ENCODE measurements at places on chromosomes 3 and 15. TPM values are rescaled to one million over a fixed set of nuclear protein-coding genes. Genes with fewer than 3 reads are reported as not detected.

GRCh38 chr15:60363903-60364611, 33.7 kb downstream of the ANXA2 start:
- H3K27me3 ChIP-seq = no peaks in the 10 kb centered on the region
- no peak overlapping the region for H3K4me3 ChIP-seq
- peaks cover 43% of the 10 kb centered on the region for H3K36me3 ChIP-seq
- no peak for DNase-seq
- no peak overlapping the region for H3K27ac ChIP-seq
- H3K4me1 ChIP-seq = peaks cover 18% of the 10 kb centered on the region

The CISH gene
- total RNA-seq = 39.7 TPM

The PRC1 gene
- total RNA-seq = 8.0 TPM

GRCh38 chr3:65635657-65636056, 403.1 kb downstream of the MAGI1 start:
- H3K4me3 ChIP-seq = no peak overlapping the region
- H3K4me1 ChIP-seq = no peaks in the 10 kb centered on the region
- no peaks in the 10 kb centered on the region for H3K36me3 ChIP-seq
- no peak overlapping the region for H3K27ac ChIP-seq
- no peaks in the 10 kb centered on the region for H3K27me3 ChIP-seq

- H3K4me3 ChIP-seq = no peak overlapping the region
- no peaks in the 10 kb centered on the region for H3K27me3 ChIP-seq
- no peaks in the 10 kb centered on the region for H3K4me1 ChIP-seq
- no peak overlapping the region for H3K27ac ChIP-seq
- peak; percentile 33 for DNase-seq
These were observed 26.8 kb downstream of the CMC1 start for GRCh38 chr3:28267984-28268849.

The PYGO1 gene
- total RNA-seq = 7.7 TPM

The TMCO5A gene
- 2.0 TPM for total RNA-seq

- H3K4me1 ChIP-seq = no peaks in the 10 kb centered on the region
- no peaks in the 10 kb centered on the region for H3K36me3 ChIP-seq
- H3K4me3 ChIP-seq = no peak overlapping the region
- DNase-seq = no peak
These were observed 13.5 kb downstream of the NIPA1 start for GRCh38 chr15:22799902-22800301.

The CTDSPL gene
- 35.6 TPM for total RNA-seq

- H3K36me3 ChIP-seq = no peaks in the 10 kb centered on the region
- DNase-seq = no peak
- no peak overlapping the region for H3K27ac ChIP-seq
- no peak overlapping the region for H3K4me3 ChIP-seq
- peaks cover 4% of the 10 kb centered on the region for H3K4me1 ChIP-seq
These were observed 221.9 kb upstream of the LYSMD4 start for GRCh38 chr15:99955181-99955525.

GRCh38 chr15:40743921-40744814, 10.9 kb downstream of the RMDN3 start:
- H3K27ac ChIP-seq = peak overlapping the region; percentile 19
- H3K36me3 ChIP-seq = peaks cover 3% of the 10 kb centered on the region
- DNase-seq = peak; percentile 46
- H3K4me3 ChIP-seq = no peak overlapping the region
- peaks cover 7% of the 10 kb centered on the region for H3K4me1 ChIP-seq

The REC114 gene
- total RNA-seq = not detected

DNA sequence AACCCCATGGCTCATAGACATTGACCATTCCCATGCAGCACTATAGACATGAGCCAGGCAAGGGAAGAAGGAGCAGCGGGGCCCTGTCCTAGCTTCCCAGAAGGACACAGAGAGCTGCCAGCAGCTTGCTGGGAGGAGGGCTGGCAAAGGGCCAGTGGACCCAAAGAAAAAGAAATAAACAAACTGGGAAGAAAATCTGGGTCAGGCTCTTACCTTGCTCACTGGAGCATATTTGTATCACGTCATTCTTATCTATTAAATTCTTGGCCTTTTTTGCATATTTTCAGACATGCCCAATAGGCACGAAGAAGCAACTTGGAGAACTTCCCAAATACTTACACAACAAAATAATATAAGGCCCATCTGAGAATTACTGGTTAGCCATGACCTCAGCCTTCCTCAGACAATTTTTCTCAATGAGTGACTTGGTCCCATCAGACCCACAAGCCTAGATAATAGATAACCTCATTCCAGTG, 28.4 kb downstream of the RASGRP1 start:
- H3K4me3 ChIP-seq = no peak overlapping the region
- no peak overlapping the region for H3K27ac ChIP-seq
- H3K4me1 ChIP-seq = no peaks in the 10 kb centered on the region
- no peak for DNase-seq
- H3K36me3 ChIP-seq = no peaks in the 10 kb centered on the region
- no peaks in the 10 kb centered on the region for H3K27me3 ChIP-seq

The MESP2 gene
- not detected for total RNA-seq

DNA sequence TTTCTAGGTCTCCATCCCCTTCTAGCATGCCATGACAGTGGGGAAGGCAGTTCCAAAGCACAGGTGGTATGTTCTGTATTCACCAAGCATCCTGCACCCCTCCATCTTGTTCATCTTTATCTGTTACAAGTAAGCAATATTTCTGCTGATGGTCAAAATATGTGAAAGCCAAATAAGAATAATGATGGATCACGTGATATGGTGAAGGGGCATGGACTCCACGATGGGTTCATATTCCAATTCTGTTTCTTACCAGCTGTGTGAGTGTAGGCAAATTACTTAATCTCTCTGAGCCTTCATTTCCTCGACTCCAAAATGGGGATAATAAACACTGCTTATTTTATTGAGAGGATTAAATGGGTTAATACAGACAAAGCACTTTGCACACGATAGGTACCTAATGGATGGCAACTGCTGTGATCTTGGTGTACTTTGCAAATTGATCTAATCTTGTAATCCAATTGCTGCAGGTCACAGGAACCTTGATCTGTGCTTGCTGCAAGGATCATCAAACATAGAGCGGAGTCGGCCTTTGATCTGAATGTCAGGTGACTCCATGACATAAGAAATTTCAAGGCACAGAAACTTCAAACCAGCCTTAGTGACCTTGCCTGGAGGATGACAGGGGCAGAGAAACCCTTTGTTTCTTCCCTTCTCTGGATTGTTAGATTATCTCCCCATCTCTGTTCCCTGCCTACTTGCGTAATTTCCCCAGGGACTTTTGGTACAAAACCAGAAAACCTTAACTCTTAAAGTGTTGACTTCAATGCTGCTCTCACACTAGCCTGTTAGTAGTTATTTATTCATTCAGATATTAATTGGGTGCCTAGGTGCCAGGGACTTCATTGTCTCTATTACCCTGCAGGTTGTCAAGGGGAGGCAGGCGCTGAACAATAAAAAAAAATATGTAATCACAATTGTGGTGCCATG, 25.8 kb downstream of the SIAH2 start:
- no peak overlapping the region for H3K4me3 ChIP-seq
- no peak for DNase-seq
- peaks cover 12% of the 10 kb centered on the region for H3K4me1 ChIP-seq
- peaks cover 22% of the 10 kb centered on the region for H3K36me3 ChIP-seq
- no peak overlapping the region for H3K27ac ChIP-seq
- H3K27me3 ChIP-seq = no peaks in the 10 kb centered on the region

DNA sequence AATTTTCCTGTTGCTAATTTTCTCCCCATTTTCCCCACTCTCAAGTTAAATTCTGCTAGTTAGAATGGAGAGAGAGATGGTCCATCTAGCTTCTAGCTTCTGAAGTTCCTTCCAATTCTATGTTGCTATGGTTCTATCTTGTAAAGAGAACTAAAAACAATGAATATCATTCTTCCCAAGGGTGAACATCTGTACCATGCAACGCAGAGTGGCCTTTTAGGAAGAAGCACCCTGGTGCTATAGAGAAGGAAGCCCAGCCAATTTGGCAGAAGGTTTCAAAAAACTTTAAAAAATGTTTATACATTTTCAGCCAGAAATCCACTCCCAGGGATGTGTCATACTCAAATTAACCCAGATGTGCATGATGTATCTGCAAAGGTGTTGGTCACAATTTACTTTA, 149.1 kb downstream of the SEMA6D start:
- H3K4me3 ChIP-seq = no peak overlapping the region
- H3K4me1 ChIP-seq = no peaks in the 10 kb centered on the region
- H3K27me3 ChIP-seq = no peaks in the 10 kb centered on the region
- no peak for DNase-seq
- H3K36me3 ChIP-seq = no peaks in the 10 kb centered on the region

- no peak overlapping the region for H3K27ac ChIP-seq
- DNase-seq = no peak
- H3K36me3 ChIP-seq = no peaks in the 10 kb centered on the region
- no peak overlapping the region for H3K4me3 ChIP-seq
- no peaks in the 10 kb centered on the region for H3K27me3 ChIP-seq
- no peaks in the 10 kb centered on the region for H3K4me1 ChIP-seq
These were observed 591.2 kb downstream of the RSL24D1 start for GRCh38 chr15:54605556-54605955.

- DNase-seq = peak; percentile 24
- no peaks in the 10 kb centered on the region for H3K27me3 ChIP-seq
- peak overlapping the region; percentile 43 for H3K27ac ChIP-seq
- H3K4me1 ChIP-seq = no peaks in the 10 kb centered on the region
These were observed 13.8 kb upstream of the IL16 start for GRCh38 chr15:81182756-81183438.

DNA sequence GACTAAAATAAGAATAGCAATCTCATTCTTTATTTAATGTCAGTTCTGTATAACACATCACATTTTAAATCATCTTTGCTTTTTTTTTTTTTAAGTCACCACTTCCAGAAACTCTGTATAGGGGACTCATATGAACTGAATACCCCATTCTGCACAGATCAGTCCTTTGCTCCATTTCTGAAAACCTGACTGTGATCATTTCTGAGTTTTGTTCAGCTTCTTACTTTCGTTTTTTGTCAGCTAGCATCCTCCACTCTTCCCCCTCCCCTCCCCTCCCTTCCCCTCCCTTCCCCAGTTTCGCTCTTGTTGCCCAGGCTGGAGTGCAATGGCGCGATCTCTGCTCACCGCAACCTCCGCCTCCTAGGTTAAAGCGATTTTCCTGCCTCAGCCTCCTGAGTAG, 49.8 kb upstream of the SGO1 start:
- H3K27ac ChIP-seq = no peak overlapping the region
- no peak for DNase-seq
- H3K4me3 ChIP-seq = no peak overlapping the region
- H3K27me3 ChIP-seq = no peaks in the 10 kb centered on the region

The TPRG1 gene
- total RNA-seq = 76.5 TPM

DNA sequence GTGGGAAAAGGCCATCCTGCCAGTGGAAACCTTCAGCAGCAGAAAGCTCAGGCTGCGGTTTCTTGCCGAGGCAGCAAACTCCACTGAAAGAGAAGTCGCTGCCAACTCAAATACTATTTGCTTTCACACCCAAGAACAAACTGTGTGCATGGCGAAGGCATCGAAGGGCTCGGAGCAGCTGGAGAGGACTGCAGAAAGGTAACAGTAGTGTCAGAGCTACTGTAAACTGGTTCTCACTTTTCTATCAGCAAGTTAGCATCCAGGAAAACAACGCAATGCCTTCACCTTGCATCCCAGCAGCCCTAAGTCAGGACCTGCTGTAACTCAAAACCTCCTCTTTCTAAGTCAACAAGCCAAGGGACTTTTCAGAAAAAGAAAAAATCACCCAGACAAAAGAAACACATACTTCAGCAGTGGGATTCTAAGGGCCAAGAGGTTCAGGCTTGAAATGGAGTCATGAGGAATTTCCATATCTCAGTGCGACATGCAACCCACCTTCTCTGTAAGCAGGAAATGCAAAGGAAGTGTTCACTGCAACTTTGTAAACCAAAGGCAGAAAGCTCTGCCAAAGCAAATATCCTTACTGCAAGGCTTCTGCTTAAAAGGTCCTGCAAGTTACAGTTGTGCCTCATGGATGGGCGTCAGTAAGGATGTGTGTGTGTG, 193.5 kb downstream of the FOXP1 start:
- DNase-seq = no peak
- H3K27me3 ChIP-seq = no peaks in the 10 kb centered on the region

The ARID3B gene
- 11.0 TPM for total RNA-seq

DNA sequence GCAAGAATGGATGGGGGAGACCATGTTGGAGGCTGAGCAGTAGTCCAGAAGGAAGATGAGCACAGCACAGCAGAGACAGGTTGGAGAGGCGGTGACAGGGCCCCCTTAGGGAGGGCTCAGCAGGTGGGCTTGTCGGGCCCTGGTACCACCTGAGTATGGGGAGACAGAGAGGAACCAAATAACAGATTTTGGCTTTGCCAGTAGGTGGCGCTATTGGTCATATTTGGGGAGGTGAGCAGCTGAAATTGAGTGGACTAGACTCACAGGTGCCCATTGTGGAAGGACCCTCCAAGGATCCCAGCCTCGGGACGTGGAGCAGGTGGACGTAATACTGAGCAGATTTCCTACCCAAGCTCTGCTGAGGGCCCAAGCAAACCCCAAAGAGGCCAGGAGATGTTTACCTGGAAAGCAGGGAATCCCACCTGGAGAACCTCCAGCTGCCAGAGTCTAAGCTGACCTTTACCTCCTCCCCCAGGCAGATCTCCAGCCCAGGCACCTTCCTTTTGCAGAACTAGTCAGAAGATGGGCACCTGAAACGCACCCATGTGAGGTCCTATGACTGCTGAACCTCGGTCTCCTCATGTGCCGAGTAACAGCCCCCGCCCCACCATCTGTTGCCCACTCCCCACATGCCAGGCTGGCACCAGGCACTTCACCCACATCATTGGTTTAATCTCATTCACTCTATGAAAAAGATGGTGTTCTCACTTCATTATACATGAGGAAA, 24.6 kb upstream of the CORO2B start:
- no peak overlapping the region for H3K4me3 ChIP-seq
- no peaks in the 10 kb centered on the region for H3K36me3 ChIP-seq
- no peaks in the 10 kb centered on the region for H3K27me3 ChIP-seq
- H3K4me1 ChIP-seq = no peaks in the 10 kb centered on the region
- no peak overlapping the region for H3K27ac ChIP-seq

The GCSAM gene
- total RNA-seq = 0.31 TPM

DNA sequence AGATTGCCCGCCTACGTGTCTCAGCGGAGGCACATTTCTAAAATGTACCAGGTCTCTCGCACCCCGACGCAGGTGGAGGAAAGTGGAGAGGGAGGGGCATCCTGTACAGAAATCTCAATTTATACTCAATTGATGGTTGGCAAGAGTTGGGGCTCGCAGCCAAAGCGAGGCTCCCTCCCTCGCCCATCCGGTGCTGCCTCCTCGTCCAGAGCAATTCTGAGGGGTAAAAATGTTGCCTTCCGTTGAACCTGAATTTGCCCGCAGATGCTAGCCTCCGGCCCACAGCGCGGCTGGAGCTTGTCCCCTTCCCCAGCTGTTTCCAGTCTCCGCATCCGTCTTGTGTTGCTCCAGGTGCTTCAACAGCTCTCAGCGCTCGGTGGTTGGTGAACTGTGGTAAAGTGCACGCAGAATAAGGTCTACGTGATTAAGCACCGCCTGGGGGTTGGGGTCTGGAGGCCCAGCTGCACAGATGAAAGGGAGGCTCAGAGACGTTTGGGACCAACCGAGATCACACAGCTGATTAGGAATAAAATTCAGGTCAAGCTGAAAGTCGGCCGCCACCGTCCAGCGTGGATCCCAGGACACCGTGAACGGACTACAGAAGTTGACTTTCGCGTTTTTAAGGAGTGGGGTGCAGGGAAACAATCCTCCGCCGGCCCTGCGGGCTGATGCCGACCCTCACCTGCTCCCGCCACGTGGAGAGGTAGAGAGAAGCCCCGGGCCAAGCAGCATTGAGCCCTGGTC, 846 bp upstream of the POLG start:
- no peaks in the 10 kb centered on the region for H3K27me3 ChIP-seq
- peak overlapping the region; percentile 27 for H3K27ac ChIP-seq
- peaks cover 46% of the 10 kb centered on the region for H3K4me1 ChIP-seq
- peak overlapping the region; percentile 92 for H3K4me3 ChIP-seq
- H3K36me3 ChIP-seq = peaks cover 27% of the 10 kb centered on the region

GRCh38 chr15:84736375-84736774, 12.0 kb upstream of the ZNF592 start:
- no peak for DNase-seq
- no peaks in the 10 kb centered on the region for H3K36me3 ChIP-seq
- H3K27me3 ChIP-seq = no peaks in the 10 kb centered on the region
- H3K27ac ChIP-seq = no peak overlapping the region
- peaks cover 8% of the 10 kb centered on the region for H3K4me1 ChIP-seq
